Large intestine (tissue), 12 donors: ENCODE measurements at places on chromosomes 4 and X. TPM values are rescaled to one million over a fixed set of nuclear protein-coding genes. Genes with fewer than 3 reads are reported as not detected.

The ENPEP gene
- 24.6 TPM for polyA plus RNA-seq

The KLB gene
- 0.75 TPM for polyA plus RNA-seq

GRCh38 chr4:186676531-186677161, 47.0 kb downstream of the FAT1 start:
- no peak for DNase-seq

The PCDH11X gene
- 0.01 TPM for polyA plus RNA-seq

GRCh38 chrX:110759785-110760184, 35.8 kb downstream of the CHRDL1 start:
- DNase-seq = no peak

- no peak for DNase-seq
Observed at GRCh38 chr4:62439051-62439450, 1238.9 kb downstream of the ADGRL3 start.

DNA sequence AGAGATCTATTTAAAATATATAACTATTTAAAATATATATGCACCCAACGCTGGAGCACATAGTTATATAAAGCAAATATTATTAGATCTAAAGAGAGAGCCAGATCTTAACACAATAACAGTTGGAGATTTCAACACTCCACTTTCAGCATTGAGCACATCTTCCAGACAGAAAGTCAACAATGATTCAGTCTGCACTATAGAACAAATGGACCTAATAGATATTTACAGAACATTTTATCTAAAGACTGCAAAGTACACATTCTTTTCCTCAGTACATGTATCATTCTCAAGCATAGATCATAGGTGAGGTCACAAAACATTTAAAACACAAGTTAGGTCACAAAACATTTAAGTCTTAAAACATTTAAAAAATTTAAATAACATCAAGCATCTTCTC, 36.4 kb downstream of the NLRP2B start:
- DNase-seq = no peak

The SLC4A4 gene
- 11.2 TPM for polyA plus RNA-seq

- peak; percentile 48 for DNase-seq
Observed at GRCh38 chr4:58590722-58591121, 1480.5 kb upstream of the IGFBP7 start.

The CCKAR gene
- 0.52 TPM for polyA plus RNA-seq

DNA sequence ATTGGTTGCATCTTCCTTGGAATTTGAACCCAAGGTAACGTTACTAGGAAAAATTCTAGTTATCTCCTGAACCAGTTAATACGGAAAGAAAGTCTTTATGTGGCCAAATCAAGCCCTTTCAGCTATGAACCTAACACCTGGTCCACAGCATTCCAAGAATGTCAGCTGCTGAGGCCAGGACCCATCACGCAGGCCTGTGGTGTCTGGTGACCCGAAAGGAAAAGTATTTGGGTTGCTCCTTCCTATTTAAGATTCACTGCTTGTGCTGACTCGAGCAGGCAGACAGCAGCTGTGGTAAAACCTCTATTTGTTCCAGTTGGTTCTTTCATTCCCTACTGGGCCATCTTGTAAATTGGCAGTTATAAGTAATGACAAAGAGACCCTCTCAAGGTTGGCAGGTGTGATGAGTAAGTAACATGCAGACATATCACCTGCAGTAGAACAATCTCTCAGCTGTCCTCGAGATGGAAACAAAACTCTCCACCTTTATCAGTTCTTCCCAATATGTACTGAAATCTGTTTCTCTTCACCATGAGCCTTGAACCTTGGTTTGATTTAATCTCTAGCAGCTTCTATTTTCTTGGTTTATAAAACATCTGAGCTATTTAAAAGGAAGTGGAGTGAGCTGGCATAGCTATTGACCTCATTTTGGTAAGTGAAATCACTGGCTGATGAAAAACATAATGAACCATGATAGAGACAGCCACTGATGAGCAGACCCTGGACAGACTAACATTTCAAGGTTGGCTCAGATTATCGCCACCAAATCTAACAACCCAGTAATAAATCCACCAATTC, 182.1 kb upstream of the SMIM31 start:
- no peak for DNase-seq

GRCh38 chr4:76831711-76832373, 66.1 kb downstream of the SOWAHB start:
- peak; percentile 71 for DNase-seq

DNA sequence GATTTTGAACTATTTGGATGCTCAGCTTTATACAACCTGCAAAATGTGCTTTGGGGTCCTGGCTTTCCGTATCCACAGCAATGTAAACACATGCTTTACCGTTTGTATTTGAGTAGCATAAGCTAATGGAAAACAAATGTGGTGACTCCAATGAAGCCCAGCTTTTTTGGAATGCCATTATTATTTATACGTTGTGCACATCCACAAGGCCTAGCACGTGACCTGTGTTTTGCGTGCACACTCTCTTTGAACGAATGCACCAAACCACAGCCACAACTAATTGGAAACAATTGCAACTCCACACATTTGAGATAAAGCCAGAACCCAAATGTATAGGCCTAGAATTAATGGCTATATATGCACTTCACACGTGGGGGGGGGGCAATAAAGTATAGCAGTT, 189.5 kb upstream of the GPC4 start:
- DNase-seq = no peak

DNA sequence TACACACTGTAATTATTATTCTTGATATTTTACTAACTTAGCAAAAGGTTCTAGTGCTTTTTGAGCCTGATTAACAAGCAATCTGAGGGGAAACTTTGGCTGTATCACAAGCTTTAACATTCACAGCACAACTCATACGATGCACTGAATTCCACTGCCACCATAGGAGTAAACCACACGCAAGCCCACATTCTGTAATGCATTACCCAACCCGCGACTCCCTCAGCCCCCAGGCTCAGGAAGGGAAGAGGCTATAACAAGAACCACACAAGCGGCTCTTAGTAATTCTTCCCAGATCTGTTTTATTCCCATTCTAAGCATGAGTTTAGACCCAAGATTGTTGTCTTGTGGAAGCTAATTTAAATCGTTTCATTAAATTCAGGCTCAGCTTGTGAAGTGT, 138.5 kb upstream of the TBL1X start:
- DNase-seq = no peak

- DNase-seq = peak; percentile 17
Observed at GRCh38 chr4:147096667-147097604, 151.3 kb upstream of the TTC29 start.

The LONRF3 gene
- 3.0 TPM for polyA plus RNA-seq

The TMEM47 gene
- 8.9 TPM for polyA plus RNA-seq

The CXCR3 gene
- polyA plus RNA-seq = 1.3 TPM

GRCh38 chrX:10506781-10507180, 113.6 kb downstream of the MID1 start:
- no peak for DNase-seq

The PLAC1 gene
- 0.04 TPM for polyA plus RNA-seq

- DNase-seq = peak; percentile 19
Observed at GRCh38 chrX:1323315-1323714, 13.3 kb upstream of the IL3RA start.

DNA sequence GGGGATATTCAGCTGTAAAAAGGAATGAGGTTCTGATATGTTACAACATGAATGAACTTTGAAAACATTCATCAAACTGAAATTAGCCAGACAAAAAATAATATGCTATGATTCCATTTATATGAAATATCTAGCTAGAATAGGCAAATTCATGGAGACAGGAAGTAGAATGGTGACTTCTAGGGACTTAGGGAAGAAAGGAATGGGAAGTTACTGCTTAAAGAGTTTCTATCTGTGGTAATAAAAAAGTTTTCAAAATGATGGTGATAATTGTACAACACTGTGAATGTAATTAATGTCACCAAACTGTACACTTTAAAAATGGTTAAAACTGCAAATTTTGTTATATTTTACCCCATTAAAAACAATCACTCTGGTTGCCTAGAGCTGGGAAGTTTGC, 30.2 kb downstream of the SMIM14 start:
- DNase-seq = no peak

DNA sequence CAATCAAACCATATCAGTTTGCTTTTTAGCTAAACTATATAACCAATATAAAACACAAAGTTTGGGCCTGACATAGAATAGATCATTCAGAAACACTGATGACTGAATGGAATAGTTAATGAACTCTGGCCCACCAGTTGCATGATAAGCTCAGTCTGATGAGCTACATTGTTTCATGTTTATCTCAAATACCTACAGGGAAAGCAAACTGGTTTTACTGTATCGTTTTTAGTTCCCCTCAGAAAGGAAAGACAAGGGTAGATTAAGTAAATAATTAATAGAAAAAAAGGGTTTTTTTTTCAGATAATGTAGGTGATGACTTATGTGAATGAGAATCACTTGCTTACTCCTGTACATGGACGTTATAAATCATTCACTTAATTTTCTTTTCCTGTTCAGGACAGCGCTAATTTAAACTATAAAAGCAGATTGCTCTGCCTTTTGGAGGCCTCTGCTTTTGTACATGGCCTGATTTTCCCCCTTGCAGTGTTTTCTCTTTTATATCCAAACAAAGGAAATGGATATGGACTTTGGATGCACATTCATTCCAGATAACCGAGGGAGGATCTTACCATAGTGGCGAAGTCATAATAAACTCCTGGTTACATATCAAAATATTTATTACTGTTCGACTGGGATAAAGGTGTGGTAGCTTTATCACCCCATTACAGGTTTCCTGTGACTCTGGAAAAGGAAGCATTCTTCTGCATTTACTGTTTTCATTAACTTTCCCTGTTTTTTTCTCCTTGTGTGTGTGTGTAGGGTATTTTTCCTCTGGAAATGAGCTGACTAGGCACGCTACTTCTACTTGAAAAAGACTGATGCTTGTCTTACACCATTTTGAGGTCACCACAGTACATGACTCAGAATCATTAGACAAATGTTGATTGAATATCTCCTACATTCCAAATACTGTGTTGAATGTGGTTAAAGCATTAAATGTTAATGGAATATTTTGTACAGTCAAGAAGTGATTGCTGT, 373.1 kb upstream of the HS3ST1 start:
- peak; percentile 93 for DNase-seq

The FRMD7 gene
- polyA plus RNA-seq = not detected

- no peak for DNase-seq
Observed at GRCh38 chr4:74962584-74962983, 29.7 kb downstream of the PARM1 start.

GRCh38 chrX:9087271-9088040, 53.5 kb upstream of the FAM9B start:
- DNase-seq = no peak

GRCh38 chr4:39452153-39452859, 6.4 kb downstream of the RPL9 start:
- DNase-seq = no peak

The CLGN gene
- polyA plus RNA-seq = 1.9 TPM

The MTNR1A gene
- polyA plus RNA-seq = 0.48 TPM

The LNX1 gene
- polyA plus RNA-seq = 10.8 TPM

The MAGEA2 gene
- polyA plus RNA-seq = not detected

DNA sequence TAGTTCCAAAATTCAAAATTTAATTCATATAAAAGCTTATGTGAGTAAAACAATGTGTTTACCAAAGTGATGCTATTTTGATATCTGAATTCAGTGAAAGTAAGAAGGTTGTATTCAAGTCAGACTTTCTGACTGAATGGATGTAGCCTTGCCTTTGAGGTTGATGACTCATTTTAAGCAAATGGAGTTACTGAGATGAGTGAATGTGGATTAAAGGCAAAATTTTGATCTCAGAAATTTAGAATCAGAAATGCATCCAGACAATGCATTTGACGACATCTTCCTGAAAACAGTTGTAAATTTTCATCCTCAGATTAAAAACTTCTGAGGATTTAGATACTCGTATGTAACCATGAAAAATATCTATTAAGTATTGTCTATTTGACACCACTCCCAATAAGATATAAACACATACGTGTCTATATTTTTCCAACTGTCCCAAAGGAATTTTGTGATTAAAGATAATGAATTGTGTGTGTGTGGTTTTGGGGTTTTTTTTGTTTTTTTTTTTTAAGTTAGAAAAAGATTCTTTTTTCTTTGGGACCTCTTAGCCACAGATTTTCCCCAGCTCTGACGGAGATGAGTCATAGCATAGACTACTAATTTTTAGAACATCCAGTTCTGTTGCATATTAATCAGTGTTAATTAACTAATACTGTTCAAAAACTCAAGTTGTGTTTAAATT, 34.4 kb downstream of the NFKB1 start:
- no peak for DNase-seq

- peak; percentile 79 for DNase-seq
Observed at GRCh38 chrX:86047174-86047935, at the start of gene CHM. TSS of gene CHM (minus strand) at chrX:86047558. CDS start at chrX:86047532, 26 bp downstream.

The PRRG1 gene
- polyA plus RNA-seq = 6.6 TPM

DNA sequence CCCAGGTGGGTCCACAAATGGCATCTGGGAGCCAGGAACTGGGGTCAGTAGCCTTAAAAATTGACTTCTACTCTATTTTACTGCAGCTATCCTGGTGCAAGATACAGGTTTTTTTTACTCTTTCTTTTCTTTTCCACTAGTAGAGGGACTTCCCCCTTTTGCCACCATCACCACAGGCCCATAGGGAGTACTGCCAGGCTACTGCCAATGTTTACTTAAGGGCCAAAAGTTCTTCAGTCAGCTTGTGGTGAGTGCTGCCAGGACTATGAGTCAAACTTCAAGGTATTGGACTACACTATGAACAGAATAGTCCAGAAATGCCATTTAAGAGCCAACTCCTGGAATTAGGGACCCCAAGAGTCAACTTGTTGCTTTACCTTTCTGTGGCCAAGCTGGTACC, 94.7 kb downstream of the EDA2R start:
- no peak for DNase-seq

- DNase-seq = peak; percentile 1
Observed at GRCh38 chrX:114162068-114162735, 421.7 kb upstream of the HTR2C start.

- no peak for DNase-seq
Observed at GRCh38 chrX:104253567-104254441, 929 bp downstream of the ESX1 start.

The AASDH gene
- polyA plus RNA-seq = 12.6 TPM

The ARHGAP36 gene
- 0.70 TPM for polyA plus RNA-seq

The SRPK3 gene
- polyA plus RNA-seq = 1.8 TPM

- DNase-seq = no peak
Observed at GRCh38 chr4:153603258-153603657, 80.8 kb upstream of the TLR2 start.

DNA sequence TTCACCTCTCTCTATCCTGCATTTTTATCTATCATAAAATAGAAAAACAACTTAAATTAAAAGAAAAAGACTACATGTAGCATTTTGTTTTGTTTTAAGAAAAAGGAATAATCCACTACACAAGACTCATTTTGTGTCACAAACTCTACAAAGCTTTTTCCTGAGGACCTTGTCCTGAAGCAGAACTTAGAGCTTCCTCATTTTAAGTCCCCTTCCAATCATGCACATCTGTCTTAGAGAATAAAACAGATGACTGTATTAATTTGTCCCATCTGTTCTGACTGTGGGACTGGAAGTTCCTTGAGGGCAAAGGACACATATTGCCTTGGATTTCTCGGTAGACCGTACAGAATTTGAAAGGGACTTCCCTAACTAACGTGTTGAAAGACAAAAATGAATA, 218.5 kb downstream of the COL25A1 start:
- no peak for DNase-seq
